ENCODE measurements at places on chromosomes 3 and 15. TPM values are rescaled to one million over a fixed set of nuclear protein-coding genes. Genes with fewer than 3 reads are reported as not detected.

DNA sequence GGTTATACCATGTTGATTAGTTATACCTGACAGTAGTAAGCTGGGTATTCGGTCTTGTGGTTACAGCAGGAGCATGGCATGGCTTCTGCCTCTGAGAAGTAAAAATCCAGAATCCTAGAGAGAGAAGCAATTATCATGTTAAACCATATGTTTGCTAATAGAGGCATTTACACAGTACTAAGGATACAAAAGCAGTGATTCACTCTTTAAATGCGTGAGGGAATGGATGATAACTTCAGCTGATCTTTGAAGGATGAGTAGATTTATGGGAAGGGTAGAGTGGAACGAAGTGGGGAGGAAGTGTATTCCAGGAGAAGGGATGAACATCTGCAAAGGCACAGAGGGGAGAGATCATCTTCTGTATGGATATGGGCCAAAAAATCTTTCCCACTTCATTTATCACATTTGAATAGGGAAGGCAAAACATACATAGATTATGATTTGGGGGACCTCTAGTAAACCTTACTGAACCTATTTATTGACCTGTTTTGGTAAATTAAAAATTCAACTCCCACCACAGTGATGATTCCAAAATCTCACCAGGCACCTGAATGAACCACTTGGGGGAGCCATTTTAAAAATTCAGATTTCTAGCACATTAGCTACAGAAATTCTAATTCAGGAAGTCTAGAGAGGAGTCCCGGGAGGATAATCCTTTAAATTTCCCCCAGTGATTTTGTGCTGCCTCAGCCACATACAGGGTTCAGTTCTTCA is 35.1 kb downstream of the IGSF10 start:
- peaks cover 3% of the 10 kb centered on the region for H3K27me3 ChIP-seq
- no peaks in the 10 kb centered on the region for H3K4me1 ChIP-seq
- H3K36me3 ChIP-seq, result no peaks in the 10 kb centered on the region
- no peak overlapping the region for H3K27ac ChIP-seq
- no peak for DNase-seq
- no peak overlapping the region for H3K4me3 ChIP-seq

DNA sequence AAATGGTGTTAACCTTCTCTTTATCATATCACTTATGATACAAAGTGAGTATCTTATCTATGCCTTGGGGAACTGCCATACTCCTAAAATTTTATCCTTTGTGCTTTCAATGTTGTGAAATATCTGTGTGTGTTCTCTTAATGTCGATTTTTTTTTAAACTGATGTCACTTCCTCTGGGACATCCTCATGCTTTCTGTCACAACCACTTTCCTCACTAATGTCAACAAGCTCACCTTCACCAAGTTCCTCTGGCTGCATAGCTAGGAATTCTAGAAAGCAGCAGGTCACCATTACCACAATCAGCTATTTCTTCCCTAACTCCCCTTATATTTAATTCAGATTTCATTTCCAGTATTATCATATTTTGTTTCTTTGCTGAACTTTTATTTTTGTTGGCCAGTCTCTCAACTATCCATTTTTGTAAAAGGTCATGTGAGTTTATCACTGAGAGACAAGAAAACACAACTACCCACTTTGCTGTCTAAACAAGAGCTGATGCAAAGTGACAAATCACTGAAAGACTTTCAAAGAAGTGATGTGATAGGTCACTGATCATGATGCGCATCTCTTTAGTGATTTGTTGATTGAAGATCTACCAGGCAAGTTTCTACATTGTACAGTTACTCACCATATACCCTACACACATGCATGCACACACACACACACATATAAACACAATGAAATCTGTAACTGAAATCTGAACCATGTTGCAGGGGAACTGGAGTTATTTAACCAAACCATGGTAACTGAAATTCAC is 369.0 kb downstream of the ULK4 start:
- H3K4me1 ChIP-seq, result no peaks in the 10 kb centered on the region
- DNase-seq, result no peak
- no peaks in the 10 kb centered on the region for H3K36me3 ChIP-seq
- H3K27me3 ChIP-seq, result peaks cover 2% of the 10 kb centered on the region
- H3K4me3 ChIP-seq, result no peak overlapping the region

- H3K4me1 ChIP-seq, result peaks cover 9% of the 10 kb centered on the region
- peaks cover 6% of the 10 kb centered on the region for H3K27me3 ChIP-seq
- H3K27ac ChIP-seq, result peak overlapping the region; percentile 86
- DNase-seq, result no peak
- H3K4me3 ChIP-seq, result peak overlapping the region; percentile 99
Measured at GRCh38 chr15:78540871-78541743, 863 bp downstream of the PSMA4 start.

DNA sequence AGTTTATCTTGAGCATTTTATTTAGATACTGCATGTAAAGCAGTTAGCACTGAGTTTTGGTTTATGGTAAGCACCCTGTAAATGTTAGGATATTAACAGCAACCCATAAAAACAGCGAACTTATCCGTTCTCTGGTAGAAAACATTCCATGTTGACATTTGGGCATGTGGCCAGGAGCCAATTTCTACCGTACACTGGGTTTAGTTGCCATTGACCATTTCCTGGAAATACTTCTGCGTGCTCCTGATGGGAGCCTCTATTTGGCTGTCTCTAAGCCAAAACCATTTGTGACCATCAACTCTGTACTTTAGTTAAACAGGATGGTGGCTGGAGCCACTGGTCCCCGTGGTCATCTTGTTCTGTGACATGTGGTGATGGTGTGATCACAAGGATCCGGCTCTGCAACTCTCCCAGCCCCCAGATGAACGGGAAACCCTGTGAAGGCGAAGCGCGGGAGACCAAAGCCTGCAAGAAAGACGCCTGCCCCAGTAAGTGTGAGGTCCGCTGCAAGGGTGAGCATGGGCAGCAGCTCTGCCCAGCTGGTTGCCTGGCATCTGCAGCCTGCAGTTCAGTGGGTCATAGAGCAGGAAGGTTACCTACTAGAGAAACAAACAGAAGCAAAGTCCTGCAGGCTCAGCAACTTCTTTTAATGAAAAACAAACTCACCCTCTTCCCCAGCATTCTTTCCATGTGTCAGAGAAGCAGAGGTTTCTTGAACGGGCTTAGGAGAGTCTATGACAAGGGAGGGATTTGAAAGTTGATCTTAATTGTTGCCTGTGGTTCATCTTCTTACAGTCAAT is 7.1 kb downstream of the THBS1 start:
- DNase-seq, result no peak
- peaks cover 14% of the 10 kb centered on the region for H3K4me1 ChIP-seq
- H3K27me3 ChIP-seq, result no peaks in the 10 kb centered on the region
- no peaks in the 10 kb centered on the region for H3K36me3 ChIP-seq
- H3K4me3 ChIP-seq, result no peak overlapping the region

GRCh38 chr3:65635657-65636056 is 403.1 kb downstream of the MAGI1 start:
- no peak overlapping the region for H3K4me3 ChIP-seq
- H3K27ac ChIP-seq, result no peak overlapping the region
- H3K4me1 ChIP-seq, result peaks cover 13% of the 10 kb centered on the region
- no peak for DNase-seq

DNA sequence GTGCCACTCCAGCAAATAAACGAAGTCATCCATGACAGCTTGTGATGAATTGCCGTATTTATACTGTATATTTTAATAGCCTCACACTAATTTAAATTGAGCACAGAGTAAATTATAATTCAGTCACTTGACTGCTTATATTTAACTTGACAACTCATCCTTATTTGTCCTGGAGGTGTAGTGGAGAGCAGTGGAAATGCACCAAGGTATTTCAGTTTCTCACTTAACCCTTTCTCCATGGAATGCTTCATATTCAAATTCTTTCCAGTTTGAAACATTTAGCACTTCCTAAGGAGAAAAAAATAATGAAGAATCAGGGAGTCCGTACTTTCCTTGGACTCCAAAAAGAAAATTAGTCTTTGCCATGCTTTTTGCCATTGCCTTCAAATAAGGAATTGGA is 99.0 kb downstream of the MAP2K5 start:
- H3K4me3 ChIP-seq, result no peak overlapping the region
- no peak overlapping the region for H3K27ac ChIP-seq
- DNase-seq, result no peak
- peaks cover 3% of the 10 kb centered on the region for H3K27me3 ChIP-seq

DNA sequence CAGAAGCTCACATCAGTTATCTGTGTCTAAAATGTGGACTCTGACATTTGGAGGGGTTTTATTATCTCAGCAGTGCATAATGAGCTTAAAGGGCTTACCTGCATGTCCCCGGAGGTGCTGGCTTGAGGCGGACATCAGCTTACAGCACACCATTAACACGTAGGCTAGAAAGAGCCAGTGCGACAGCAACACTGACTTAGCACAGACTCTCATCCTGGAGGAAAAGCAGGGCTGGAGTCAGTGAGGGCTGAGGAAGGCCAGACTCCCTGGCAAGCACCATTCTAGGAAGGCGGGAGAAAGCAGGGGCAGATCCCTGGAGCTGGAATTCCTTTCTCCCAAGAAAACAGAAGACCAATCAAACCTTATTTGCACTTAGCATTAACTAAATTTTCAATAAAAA is 51.7 kb downstream of the TAFA4 start:
- peaks cover 22% of the 10 kb centered on the region for H3K4me1 ChIP-seq
- H3K27me3 ChIP-seq, result no peaks in the 10 kb centered on the region
- H3K27ac ChIP-seq, result peak overlapping the region; percentile 35
- H3K36me3 ChIP-seq, result peaks cover 5% of the 10 kb centered on the region

GRCh38 chr3:59072681-59073080 is 22.9 kb upstream of the CFAP20DC start:
- no peaks in the 10 kb centered on the region for H3K4me1 ChIP-seq
- H3K27me3 ChIP-seq, result no peaks in the 10 kb centered on the region
- H3K27ac ChIP-seq, result no peak overlapping the region
- H3K4me3 ChIP-seq, result no peak overlapping the region
- no peaks in the 10 kb centered on the region for H3K36me3 ChIP-seq
- no peak for DNase-seq

DNA sequence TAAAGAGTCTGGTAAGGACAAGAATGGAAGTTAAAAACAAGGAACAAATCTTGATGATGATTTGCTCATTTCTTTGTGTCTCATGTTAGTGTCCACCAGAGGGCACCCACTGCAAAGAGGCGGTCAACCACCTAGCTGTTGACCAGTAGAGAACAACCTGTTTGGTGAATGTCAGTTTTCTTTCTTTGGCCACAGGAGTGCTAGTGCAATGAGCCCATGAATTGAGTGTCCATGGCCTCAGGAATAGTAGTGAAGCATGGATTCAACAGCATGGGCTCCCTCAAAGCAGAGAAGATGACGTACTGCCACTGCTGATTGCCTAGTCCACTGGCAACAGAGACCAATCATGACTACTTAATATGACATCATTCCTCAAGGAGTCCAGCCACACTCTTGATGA is 10.7 kb upstream of the CNTN6 start:
- DNase-seq, result peak; percentile 62
- peaks cover 36% of the 10 kb centered on the region for H3K4me1 ChIP-seq
- peaks cover 3% of the 10 kb centered on the region for H3K27me3 ChIP-seq
- peak overlapping the region; percentile 80 for H3K27ac ChIP-seq
- H3K36me3 ChIP-seq, result no peaks in the 10 kb centered on the region

DNA sequence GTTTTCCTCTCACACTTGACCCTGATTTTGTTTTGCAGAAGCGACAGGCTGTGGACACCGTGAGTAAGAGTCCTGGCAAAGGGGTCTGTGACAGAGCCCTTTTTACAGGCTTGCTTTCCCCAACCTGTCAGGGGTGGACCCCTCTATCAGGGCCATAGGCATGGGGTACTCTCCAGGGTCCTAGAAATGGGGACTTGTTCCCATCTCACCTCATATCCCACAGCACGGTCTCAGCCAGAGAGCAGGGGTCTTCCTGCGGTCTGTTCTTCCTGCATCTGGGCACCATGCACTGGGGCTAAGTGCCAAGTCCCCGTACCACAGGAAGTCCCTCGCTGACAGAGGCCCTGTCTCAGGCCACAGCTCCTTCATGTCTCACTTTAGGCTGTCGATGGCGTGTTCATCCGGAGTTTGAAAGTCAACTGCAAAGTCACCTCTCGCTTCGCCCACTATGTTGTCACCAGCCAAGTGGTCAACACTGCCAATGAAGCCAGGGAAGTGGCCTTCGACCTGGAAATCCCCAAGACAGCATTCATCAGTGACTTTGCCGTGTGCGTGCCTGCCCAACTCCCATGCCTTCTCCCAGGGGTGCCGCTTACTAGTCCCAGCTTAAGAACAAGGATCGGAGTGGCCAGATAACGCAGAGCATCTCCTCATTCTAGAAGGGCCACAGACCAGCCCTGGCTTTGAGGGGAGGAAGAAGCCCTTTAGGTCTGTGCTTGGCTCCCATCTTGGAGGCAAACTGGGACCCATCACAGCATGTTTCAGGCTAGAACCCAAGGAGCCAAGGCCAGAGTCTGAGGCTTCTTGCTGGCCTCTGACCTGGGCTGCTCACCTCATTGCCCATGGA is 783 bp downstream of the ITIH1 start:
- no peaks in the 10 kb centered on the region for H3K4me1 ChIP-seq
- no peak overlapping the region for H3K4me3 ChIP-seq
- no peak overlapping the region for H3K27ac ChIP-seq
- peaks cover 10% of the 10 kb centered on the region for H3K27me3 ChIP-seq
- no peaks in the 10 kb centered on the region for H3K36me3 ChIP-seq

- H3K36me3 ChIP-seq, result peaks cover 4% of the 10 kb centered on the region
- no peak overlapping the region for H3K27ac ChIP-seq
- peaks cover 9% of the 10 kb centered on the region for H3K4me1 ChIP-seq
- peaks cover 11% of the 10 kb centered on the region for H3K27me3 ChIP-seq
Measured at GRCh38 chr15:63596676-63597037, 530 bp upstream of the FBXL22 start.

DNA sequence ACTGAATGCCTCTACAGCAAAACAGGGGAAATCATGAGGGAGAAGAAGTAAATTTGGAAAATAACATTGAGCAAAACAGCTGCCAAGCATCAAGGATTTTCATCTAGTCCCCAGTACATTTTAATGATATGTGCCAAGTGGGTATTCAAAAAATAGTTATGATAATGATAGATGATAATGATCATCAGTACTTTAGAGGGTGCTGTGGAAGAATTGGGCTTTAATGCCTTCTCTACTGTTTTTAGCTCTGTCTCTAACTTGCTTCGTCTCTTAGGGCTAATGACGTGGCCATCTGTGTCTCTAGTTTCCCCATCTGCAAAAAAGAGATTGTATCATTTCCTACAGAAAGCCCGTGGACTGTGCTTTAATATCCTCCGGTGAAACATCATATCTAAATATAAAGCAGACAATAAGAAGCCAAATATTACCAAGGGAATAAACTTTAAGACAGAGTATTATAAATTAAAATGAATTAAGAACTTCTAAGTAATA is 10.2 kb upstream of the FSIP1 start:
- H3K4me3 ChIP-seq, result peak overlapping the region; percentile 52
- H3K27me3 ChIP-seq, result peaks cover 2% of the 10 kb centered on the region
- no peak overlapping the region for H3K27ac ChIP-seq
- no peak for DNase-seq
- H3K4me1 ChIP-seq, result peaks cover 17% of the 10 kb centered on the region
- H3K36me3 ChIP-seq, result no peaks in the 10 kb centered on the region

Gene ATP13A5
- total RNA-seq, result not detected

Gene ZNF662
- total RNA-seq, result 16.3 TPM

Gene GOLGA6L4
- 14.6 TPM for total RNA-seq

Gene AADACL2
- not detected for total RNA-seq
